Activated CD8-positive, alpha-beta T cell treated with anti-CD3 and anti-CD28 coated beads for 36 hours (primary cell): ENCODE measurements at places on chromosomes 7 and 10.

DNA sequence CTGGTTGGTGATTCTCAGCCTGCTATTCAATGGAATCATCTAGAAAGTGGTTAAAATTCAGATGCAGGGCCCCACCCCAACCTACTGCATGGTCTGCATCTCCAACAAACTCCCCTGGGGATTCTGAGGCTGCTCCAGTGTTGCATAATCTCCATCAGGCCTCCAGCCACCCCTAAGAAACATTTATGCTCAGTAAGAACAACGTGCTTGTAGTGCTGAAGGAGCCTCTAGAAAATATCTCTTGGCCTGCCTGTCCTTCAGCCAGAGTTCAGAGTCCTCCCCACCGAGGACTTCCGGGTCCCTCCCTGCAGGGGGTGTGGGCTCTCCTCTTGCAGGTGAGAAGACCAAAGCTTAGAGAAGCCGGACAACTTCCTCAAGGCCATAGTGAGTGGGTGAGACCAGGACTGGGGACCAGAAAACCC is 159.8 kb downstream of the SH3PXD2A start:
- no peak for DNase-seq

GRCh38 chr10:109898007-109898406 is 25.3 kb downstream of the XPNPEP1 start:
- DNase-seq: no peak

DNA sequence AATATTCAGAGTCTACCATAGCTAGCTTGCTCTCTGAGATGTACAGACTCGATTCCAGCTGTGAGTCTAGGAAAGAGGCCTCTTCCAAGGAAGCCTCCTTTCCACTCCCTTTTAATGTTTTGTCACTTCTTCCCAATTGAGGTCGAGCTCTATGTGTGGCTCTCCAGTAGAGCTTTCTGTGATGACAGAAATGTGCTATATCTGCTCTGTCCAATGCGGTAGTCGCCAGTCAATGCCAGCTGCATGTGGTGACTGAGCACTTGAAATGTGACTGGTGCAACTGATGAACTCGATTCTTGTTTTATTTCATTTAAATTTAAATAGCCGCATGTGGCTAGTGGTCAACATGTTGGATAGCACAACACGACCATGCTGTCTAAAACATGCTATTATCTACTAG is 387.0 kb upstream of the NRP1 start:
- no peak for DNase-seq

GRCh38 chr7:47534322-47535034 is 47.4 kb downstream of the TNS3 start:
- DNase-seq: no peak

- no peak for DNase-seq
Measured at GRCh38 chr7:114988755-114989375, 67.0 kb downstream of the MDFIC start.

DNA sequence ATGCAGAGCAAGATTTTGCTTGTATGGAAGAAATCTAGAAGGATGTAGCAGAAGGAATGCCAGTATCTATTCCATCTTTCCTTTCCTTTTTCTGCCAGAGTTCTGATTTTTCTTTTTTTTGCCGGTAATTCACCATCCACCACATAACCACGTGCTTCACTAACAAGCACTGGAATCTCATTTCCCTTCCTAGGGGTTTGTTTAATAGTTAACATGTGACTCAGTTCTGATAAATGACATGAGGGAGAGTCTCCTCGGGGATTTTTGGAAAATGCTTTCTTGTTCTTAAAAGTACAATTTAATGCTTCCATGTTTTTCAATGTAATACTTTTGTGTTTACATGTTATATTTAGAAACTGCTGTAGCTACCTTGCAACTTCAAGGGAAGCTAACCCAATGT is 590.2 kb downstream of the SH2D4B start:
- DNase-seq: no peak

GRCh38 chr7:25722856-25723255 is 429.1 kb upstream of the NFE2L3 start:
- DNase-seq: no peak

- no peak for DNase-seq
Measured at GRCh38 chr7:154685564-154685901, 317.4 kb downstream of the PAXIP1 start.

GRCh38 chr10:5479481-5480161 is 19.7 kb downstream of the CALML5 start:
- DNase-seq: no peak

DNA sequence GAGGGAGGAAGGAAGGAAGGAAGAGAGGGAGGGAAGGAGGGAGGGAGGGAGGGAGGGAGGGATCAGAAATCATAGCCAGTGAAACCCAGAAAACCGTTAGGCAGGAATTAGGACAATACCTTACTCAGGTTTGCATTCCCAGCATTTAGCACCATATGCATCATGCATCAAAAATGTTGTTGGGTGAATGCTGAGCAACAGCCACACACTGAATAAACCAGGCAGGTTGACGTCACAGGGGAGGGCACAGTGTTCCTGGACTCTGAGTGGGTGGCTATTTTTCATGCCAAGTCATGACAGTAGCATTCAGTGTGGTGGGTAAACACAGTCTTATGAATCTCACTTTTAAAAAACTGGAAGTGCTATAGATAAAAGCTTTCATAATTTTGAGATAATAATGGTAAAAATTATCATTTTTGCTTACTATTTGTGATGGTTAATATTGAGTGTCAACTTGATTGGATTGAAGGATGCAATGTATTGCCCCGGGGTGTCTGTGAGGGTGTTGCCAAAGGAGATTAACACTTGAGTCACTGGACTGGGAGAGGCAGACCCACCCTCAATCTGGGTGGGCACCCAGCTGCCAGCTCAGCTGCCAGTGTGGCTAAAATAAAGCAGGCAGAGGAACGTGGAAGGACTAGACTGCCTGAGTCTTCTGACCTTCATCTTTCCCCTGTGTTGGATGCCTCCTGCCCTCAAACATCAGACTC is 199.1 kb upstream of the PRKCQ start:
- DNase-seq: no peak
